ENCODE measurements at places on chromosomes 7 and 10.

- no peak for DNase-seq
Measured at GRCh38 chr7:2791390-2791789, 52.7 kb downstream of the GNA12 start.

DNA sequence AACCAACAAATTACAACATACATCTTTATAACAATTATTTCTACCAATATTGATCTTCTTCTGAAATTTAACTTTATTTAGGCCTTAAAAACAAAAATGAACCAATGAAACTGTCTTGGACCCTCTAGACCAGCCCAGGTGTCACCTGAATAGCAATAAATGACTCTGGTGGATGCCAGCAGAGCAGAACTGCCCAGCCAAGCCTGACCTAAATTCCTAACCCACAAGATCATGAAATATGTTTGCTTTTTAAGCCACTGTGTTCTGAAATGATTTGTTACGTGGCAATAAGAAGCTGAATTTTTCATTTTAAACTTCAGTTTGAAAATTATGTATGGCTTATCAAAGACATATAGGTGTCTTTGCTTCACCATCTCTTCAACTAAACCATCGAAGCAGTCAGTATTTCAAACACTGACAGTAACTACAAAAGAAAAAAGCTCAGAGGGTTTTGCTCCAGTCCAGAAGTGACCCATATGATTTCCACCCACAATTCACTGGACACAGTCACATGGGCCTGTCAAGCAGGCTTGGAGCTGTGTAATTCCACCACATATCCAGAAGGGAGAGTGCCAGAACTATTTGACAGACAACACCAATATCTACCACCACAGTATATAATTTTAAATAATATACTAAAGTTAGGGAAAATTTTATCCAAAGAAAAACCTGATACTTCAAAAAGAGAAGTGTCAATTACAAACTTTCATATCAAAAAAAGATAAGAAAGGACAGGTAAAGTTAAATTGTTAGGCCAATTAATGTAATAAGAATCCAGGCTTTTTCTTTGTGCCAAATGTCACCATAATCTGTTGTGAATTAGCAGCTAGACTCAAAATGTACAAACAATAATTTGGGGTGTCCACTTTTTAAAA, 94.5 kb downstream of the KMT2C start:
- no peak for DNase-seq

DNA sequence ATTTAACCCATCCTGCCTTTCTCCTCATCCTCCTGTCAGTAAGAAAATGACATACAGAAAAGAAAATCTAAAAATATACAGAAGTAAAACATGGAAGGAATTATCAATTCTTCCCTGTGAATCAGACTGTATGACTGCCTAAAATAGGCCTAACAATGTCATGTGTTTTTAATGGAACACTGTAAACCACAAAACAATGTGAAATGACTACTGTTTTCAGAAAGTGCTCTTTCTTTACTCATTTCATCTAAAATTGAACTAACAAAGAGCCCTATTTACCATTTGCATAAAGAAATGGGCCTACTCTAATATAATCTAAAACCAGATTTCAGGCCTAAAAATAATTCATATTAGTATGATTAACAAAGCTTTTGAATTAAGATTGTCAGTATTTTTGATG, 35.7 kb downstream of the SEMA3E start:
- DNase-seq = no peak

DNA sequence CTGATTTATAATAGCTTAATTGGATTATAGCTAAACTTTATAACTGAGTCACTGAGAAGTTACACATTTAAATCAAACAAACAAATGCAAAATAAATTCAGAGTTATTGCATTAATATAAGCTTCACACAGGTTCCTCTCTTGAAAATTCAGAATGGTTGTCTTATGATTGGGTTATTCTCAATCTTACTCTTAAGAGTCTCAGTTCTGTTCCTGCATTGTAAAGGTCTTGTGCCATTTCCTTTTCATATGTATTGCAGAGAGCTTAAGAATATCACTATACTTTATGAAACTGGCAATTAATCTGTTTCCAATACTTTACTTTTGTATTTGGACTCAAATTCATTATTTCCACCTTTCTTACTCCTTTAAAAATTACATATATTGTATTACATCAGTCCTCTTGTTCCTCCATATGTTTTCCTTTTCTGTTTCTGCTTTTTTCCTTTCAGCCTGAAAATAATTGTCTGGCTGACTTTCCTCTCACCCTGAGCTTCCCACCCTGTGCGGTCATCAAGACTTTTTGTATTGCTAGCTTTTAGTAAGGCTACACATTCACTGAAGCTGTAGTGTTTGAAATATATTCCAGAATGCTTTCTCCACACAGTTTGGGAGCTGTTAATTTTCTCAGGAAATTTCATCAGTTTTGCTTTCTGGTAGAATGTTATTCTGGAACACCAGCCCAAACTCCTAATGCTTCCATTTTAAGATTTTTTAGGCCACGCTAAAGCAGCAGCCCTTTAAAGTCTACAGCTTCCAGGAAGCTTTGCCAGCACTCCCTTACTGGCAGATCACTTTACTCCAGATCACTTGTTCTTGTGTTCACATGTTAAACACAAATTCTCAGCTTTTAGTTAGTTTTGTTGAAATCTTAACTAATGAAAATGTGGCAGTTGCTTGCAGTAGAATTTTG, 139.4 kb downstream of the KCND2 start:
- no peak for DNase-seq

GRCh38 chr10:47048526-47048905, 137.3 kb downstream of the PTPN20 start:
- peak; percentile 22 for DNase-seq

DNA sequence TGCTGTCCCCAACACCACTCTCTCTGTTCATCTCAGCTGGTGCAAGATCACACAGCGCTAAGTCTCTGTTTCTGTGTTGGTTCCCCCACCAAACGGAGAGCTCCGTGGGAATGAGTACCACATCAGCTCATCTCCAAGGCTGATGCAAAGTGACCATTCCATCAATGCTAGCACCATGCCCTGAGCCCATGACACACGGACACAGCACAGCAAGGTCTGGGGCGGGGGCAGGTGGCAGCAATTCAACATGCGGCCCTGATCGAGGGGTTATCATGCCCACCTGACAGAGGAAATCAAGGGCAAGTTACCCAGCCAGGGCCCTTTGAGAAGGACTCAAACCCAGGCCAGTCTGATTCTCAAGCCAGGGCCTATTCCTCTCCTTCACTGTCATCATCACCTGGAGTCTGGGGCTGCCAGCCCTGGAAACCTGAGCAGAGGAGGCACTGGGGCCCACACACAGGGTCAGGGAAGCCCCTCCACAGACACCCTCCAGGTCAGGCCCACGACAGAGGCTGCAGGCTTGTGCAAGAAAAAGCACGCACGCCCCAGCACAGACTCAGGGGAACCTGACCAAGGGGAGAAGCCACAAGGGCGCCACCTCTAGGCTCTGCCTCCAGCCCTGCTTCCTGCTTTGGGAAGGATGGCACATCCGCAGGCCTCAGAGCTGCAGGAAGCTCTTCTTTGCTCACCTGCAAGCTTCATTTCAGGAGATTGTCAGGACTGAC, 74.8 kb downstream of the GRID1 start:
- DNase-seq = no peak

GRCh38 chr7:72063330-72063729, 348.8 kb downstream of the CALN1 start:
- DNase-seq = no peak

GRCh38 chr10:110634527-110635209, 9.5 kb upstream of the RBM20 start:
- DNase-seq = peak; percentile 54

DNA sequence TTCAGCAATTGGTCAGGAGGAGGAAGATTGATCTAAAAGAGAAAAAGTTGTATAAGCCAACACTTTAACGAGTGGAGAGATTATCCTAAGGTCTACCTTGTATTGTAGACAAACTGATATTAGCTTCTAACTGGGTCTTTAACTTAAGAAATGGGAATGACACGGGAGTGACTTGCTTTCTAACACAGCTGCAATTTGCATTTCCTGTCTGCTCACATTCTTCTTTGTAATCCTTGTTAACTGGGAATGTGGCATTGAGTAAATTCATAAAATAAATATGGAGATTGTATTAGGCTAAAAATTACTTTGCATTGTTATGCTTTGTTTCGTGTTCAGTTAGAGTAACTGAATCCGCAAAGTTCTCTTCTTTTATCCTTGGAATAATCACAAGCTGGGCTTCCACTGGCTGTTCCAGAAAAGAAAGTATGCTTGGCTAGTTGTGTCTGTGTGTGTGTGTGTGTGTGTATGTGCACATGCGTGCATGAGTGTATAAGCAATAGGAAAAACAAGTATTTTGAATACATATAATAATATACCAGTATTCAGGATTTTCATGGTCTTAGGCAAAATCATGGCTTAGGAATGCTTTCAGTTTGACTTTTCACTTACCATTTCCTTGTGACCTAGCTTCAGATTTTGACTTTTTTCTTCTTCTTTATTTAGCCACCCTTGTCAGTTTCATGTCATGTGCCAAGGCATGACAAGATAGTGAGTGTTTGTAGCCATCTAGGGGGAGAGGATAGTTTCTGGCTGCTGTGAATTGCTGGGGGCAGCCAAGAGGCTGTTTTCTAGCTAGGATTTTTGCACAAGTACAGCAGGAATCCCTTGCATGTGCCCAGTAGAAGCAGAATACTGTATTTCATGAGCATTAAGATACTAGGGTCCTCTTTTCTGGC, 54.5 kb upstream of the FZD8 start:
- DNase-seq = no peak

DNA sequence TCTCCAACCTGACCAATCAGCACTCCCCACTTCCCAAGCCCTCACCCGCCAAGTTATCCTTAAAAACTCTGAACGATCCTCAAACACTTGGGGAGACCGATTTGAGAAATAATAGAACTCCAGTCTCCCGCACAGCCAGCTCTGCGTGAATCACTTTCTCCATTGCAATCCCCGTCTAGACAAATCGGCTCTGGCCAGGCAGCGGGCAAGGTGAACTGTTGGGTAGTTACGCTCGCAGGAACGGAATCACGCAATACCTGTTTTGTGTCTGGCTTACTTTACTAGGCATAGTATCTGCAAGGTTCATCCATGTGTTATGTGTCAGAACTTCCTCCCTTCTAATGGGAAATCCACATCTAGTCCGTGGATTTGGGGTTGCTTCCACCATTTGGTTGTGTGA, 271.7 kb downstream of the ZMYND11 start:
- no peak for DNase-seq

DNA sequence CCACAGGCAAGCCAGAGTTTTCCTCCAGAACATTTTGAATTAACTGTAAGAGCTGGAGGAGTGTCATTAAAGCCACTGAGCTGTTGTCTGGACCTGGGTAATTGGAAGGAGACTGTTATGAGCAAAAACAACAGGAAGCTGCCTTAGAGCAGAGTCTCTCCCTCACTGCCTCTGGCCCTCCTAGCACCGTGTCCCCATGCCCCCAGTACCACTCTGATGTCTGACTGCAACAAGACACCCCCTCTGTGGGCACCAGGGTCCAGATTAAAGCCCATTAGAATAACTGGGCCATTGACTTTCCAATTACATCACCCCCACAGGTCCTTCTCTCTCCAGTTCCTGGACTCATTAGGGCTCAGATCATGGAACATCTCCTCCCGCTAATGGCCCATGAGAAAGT, 216.3 kb downstream of the USP6NL start:
- no peak for DNase-seq

GRCh38 chr7:150719960-150720891, 3.8 kb downstream of the GIMAP1 start:
- DNase-seq = no peak

GRCh38 chr7:11726001-11726793, 105.8 kb downstream of the THSD7A start:
- DNase-seq = no peak

DNA sequence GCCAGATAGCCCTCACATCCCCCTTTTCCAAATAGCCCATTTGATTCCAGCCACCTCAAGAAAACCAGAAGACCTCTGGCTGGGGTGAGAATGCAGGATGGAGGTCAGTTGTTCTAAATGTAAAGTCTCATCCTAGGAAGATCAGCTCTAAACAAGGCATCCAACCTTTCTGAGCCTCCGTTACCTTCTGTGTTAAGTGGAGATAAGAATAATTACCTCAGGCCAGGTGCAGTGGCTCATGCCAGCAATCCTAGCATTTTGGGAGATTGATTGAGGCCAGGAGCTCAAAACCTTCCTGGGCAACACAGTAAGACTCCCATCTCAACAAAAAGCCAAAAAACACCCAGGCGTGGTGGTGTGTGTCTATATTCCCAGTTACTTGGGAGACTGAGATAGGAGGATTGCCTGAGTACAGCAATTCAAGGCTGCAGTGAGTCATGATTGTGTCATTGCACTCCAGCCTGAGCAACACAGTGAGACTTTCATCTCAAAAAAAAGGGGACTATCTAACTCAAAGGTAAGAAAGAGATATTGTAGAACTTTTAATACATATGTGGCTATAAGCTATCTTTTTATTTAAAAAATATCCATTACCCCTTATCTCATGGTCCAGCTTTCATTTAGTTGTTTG, 43.5 kb downstream of the PRTFDC1 start:
- DNase-seq = no peak

DNA sequence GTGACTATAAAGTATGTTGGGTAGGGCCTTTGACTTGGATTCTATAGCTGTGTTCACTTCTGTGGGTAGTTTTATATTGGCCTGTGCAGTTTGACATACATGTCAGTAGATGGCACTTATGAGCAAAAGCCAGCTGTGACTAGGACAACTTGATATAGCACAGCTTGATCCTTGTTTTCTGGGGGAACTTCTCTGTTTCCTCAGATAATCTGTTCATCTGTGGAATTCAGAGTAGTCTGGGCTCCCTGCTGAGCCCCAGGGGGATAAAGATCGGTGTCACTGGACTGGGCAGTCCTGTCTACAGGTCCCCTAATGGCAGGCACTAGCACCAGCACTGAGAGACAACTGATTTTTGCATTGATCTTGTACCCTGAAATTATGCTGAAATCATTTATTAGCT, 25.4 kb downstream of the CYP2C9 start:
- DNase-seq = peak; percentile 25

GRCh38 chr10:88288320-88289059, 294.6 kb downstream of the RNLS start:
- peak; percentile 64 for DNase-seq

DNA sequence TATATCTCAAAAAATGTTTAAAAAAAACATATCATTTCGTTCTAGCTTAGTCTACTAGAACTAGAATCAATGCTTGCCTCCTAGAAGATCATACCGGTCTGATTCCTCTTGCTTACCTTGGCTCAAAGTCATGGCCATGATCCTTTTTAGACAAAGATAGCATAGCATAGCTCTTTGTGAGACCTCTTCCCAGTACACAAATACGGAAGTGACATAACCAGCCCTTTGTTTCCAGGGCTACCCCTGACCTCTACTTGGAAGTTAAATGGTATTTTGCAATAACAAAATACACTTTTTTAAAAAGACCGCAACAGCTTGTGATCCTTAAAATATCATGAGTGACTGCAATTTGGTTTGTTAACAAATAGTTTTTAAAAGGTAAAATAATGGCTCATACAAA, 130.7 kb upstream of the NOBOX start:
- DNase-seq = no peak

GRCh38 chr7:138801256-138801655, 3.3 kb upstream of the ATP6V0A4 start:
- DNase-seq = no peak
